Lower leg skin (tissue), 4 donors: ENCODE measurements at places on chromosomes 3 and 15. TPM values are rescaled to one million over a fixed set of nuclear protein-coding genes. Genes with fewer than 3 reads are reported as not detected.

GRCh38 chr3:177921153-177921552 is 615.1 kb upstream of the KCNMB2 start:
- no peak for DNase-seq

DNA sequence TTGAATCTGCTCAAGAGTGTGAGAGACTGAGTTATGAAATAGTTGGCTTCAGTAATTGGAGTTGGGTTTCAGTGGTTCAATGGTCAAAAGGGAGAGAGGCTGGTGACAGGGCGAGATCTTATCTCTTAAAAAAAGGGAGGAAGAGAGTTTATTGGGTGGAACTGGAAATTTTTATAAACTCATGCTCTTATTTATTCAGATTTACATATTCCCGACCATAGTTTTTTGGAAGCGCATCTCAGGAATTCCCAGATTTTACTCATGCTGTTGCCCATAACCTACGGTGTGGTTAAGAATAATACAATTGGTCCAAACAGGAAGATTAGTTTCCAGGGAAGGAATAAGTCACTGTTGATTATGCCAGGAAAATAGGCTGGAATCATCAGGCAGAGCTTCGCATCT is 41.4 kb downstream of the CD200 start:
- no peak for DNase-seq

DNA sequence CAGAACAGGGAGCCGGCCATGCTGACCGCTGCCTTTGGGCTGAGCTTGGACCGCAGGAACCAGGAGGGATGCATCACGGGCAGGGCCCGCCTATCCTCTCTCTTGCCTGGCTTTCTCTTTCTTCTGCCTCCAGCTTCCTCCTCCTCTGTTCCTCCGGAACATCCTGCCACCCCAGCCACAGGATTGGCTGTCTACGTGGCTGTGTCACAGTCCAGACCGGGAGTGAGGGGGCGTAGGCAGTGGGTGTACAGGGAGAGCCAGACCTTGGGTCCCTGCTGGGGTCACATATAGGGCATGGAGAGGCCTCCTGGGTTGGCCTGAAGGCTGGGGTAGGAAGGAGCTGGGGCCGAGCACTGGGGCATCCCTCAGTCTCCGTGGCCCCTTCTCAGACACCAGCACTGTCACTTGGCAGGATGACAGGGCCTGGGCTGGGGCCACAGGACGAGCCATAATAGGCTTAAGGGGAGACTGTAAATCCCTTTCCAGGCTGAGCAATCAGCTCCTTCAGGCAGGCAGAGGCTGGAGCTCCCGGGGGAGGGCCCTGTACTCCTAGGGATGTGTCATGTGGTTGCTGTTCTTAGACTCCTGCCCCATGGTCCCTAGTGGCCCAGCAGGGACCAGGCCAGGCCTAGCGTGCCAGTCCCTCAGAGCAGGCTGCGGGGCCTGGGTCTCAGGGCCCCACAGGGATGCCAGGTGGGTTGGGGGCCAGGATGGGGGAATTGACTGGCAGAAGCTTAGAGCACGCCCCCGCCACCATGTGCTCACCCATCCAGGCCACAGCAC is 25.4 kb downstream of the LINGO1 start:
- no peak for DNase-seq

Gene KCNAB1
- total RNA-seq = 2.5 TPM

GRCh38 chr3:134903837-134904236 is 108.8 kb downstream of the EPHB1 start:
- no peak for DNase-seq

DNA sequence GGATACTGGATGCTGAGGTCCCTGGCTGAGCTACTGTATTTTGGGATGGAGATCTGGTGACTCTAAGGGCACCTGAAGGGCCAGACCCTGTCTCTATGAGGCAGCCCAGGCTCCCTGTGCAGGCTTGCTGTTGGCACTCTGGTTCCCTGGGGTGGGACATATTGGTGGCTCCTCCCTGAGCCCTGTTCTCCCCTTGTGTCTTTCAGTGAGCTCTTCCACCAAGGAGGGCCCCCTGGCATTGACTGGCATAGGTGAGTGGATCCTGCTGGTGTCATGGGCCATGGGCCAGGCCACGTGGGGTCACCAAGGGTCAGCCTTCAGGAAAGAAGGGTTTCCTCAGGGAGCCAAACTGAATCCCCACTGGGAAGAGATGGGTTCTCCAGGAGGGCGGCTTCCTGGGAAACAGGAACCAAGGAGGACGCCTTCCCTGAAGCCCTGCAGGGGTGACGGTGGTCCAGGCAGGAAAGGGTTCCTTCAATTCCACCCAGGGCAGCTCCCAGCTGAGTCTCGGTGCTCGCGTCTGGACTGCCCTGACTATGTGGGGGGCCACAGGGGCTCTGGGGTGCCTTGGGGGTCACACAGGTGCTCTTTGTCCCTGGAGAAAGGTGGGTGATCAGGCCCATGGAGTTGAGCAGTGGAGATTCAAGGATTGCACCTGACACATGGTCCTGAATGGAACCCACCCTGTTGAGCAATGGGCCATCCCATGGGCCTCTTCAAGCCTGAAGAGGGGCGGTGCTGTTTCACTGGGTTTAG is 220.4 kb downstream of the SNRPN start:
- DNase-seq = no peak

GRCh38 chr3:152298393-152299248 is 29.9 kb downstream of the MBNL1 start:
- no peak for DNase-seq

DNA sequence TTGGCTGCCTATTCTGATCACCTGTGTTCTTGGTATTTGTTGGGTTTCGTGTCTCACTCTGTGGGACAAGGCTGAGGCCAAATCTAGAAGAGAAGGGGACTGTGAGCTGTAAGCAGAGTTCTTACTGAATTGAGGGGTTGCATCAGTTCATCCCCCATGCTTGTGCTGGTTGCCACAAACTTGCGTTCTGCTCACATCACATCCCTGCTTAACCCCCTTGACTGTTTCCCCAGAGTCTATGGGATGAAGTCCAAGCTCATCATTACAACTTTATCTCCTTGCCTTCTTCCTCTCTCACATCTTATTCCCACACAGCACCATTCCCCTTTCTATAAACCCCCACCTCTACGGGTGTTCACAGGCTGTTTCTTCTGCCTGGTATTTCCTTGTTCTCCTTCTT is 143.8 kb upstream of the ABHD17C start:
- no peak for DNase-seq

DNA sequence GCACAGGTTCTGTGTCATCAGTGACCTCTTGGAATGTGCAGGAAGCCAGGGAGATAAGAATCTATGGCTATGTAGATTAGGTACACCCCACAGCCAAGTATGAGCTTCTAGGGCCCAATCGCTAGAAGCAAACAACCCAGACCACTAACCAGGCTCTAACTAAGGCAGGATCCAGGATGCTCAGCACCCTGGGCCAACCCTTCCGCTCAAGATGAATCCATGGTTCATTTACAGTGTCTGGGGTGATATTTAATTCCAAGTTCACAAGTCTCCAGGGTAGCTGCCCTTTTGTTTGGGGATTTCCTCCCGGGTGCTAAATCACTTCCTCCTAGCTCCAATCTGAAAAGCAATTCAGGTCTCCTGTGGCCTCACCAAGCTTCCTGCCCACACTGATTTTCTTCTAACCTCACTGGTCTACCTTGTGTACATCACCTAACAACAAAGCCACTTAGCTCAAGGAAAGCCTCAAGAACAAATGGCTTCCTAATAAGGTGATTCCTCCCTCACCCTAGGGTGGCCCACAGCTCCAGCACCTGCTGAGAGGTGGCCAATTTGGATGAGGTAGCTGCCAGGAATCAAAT is 2.4 kb downstream of the EHD4 start:
- DNase-seq = peak; percentile 76

Gene WDR49
- total RNA-seq = 0.52 TPM

GRCh38 chr15:85974348-85974705 is 105.3 kb upstream of the AGBL1 start:
- no peak for DNase-seq

GRCh38 chr3:107347751-107348150 is 29.5 kb upstream of the CCDC54 start:
- DNase-seq = no peak

GRCh38 chr3:23431764-23432163 is 228.6 kb downstream of the UBE2E2 start:
- DNase-seq = no peak

Gene CHRD
- total RNA-seq = 4.0 TPM

DNA sequence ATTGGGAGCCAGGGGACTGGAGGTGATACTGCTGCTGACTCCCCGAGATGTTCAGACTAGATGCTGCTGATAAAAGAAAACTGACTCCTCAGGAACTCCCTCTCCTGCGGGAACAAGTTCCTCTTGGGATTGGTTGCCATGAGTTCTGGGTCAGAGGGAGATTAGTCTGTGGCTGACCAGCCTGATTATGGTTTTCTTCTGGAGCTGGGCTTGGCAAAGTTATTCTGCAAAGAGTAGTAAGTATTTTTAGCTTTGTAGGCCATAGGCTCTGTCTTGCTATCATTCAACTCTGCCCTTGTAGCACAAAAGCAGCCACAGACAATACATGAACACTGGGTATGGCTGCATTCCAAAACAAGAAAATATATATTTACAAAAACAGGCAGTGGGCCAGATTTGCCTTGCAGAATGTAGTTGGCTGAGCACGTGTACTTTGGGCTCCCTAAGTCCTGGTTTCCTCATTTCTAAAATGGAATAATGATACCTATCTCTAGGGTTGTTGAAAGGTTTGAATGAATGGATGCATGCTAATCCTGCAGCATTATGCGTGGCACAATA is 796.8 kb downstream of the AGBL1 start:
- DNase-seq = no peak

DNA sequence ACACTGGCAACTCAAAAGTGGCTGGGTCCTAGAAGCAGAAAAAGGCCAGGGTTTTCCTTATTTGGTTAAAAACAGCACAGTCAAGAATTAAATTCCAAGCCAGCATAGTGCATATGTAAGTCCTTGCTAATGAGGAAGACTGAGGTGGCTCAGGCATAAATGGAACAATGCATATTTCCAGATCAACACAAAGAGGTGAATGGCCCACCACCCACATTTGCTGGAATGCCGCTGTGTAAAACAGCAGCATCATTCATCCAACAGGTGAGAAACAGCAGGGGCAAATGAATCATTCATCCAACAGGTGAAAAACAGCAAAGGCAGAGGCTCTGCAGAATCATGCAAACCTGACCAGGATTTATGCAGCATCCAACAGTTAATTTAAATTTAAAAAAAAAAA is 32.9 kb downstream of the GPR176 start:
- DNase-seq = no peak

DNA sequence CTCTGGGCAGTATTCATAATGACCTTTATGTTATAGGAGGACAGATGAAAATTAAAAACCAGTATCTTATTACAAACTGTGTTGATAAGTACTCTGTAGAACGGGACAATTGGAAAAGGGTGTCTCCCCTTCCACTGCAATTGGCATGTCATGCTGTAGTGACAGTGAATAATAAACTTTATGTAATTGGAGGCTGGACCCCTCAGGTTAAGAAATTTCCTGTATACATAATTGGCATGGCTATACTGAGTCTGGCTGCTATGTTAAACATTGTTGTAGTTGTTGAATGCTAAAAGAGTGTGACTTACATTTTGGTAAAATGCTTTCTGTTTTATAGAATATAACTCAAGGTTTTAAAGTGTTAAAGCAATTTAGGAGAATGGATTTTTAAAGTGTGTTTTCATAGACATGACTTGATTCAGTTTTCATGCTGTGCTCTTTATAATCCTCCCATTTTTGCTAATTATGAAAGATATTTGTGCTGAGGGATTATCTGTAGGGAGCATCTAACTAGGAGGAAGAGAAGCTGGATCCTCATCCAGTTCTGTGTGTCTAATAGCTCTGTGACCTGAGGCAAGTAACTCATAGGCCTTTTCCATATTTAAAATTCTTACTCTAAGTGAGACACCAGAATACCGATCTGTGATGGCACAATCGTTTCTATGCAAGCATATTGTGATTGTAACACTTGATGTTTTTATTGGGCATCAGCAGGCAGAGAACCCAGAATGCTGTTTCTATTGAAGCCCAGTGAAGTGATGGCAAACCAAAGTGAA is 13.0 kb downstream of the KBTBD12 start:
- DNase-seq = no peak

DNA sequence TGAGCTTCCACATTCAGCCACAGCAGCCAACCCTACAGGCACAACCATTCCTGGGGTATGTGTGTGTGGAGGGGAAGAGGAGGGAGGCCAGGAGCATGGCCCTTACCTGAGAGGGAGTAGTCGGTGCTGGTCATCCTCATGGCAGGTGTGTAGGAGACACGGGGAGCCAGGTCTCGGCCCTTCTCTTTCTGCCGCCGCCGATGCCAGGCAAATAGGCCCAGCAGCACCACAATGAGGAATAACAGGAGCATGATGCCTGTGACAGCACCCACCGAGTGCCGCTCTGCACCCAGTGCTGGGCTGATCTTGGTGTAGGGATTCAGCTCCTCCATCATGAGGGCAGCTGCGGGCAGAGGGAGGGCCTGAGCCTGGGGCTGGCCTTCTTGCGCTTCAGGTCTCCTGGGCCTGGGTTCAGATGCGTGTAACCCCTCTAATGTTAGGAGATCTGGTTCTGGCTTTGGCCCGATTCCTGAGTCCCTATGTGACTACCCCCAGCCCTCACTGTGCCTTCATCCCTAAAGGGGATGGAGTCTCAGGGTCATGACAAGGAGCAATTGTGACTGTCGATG is 44.4 kb downstream of the RAB11A start:
- DNase-seq = no peak

Gene GPR27
- 4.5 TPM for total RNA-seq

Gene MCF2L2
- 1.3 TPM for total RNA-seq

DNA sequence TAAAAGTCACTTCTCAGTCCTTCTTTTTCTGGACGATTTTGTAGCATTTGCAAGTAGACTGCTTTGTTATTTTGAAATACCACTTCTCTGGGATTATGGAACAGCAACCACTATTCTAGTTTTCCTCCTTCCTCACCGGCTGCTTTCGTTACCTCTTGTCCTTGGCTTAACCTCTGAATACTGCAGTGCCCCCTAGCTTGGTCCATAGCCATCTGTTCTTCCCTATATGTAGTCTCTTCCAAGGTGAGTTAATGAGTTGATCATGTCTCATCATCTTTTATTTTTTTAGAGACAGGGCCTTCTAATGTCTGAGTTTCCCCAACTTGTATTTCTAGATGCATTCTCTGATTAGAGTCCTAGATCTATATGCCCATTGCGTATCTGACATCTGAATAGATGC is 694.3 kb downstream of the NTRK3 start:
- no peak for DNase-seq
